Left renal pelvis (tissue), 4 donors: ENCODE measurements at places on chromosomes 5 and 9. TPM values are rescaled to one million over a fixed set of nuclear protein-coding genes. Genes with fewer than 3 reads are reported as not detected.

DNA sequence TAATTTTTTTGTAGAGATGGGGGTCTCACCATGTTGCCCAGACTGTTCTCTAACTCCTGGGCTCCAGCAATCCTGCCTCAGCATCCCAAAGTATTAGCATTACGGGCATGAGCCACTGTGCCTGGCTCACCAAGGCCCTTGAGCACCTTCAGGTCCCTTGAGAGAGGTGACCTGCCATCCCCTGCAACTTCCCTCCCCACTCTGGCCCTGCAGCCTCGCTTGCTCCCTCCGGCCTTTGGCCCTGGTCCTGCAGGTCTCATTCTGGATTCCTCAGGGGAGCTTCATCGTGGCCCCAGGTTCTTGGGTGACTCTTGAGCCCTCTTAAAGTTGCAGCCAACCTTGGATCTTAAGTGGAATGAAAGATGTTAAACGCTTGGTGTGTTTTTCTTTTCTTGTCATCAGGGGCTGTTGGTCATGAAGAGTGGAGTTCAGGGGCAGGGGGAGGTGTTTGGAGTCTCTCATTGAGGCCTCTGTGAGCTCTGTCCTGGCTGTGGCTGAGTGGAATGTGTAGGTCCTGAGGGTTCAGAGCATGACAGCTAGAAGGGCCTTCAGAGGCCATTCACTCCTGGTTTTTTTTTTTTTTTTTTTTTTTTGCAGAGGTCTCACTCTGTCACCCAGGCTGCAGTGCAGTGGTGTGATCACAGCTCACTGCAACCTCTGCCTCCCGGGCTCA lies 33.0 kb downstream of the PPARGC1B start:
- DNase-seq, result no peak

GRCh38 chr9:28319981-28320380 lies 746.7 kb upstream of the C9orf72 start:
- no peak for DNase-seq

TSPAN17 gene
- 27.1 TPM for polyA plus RNA-seq

DNA sequence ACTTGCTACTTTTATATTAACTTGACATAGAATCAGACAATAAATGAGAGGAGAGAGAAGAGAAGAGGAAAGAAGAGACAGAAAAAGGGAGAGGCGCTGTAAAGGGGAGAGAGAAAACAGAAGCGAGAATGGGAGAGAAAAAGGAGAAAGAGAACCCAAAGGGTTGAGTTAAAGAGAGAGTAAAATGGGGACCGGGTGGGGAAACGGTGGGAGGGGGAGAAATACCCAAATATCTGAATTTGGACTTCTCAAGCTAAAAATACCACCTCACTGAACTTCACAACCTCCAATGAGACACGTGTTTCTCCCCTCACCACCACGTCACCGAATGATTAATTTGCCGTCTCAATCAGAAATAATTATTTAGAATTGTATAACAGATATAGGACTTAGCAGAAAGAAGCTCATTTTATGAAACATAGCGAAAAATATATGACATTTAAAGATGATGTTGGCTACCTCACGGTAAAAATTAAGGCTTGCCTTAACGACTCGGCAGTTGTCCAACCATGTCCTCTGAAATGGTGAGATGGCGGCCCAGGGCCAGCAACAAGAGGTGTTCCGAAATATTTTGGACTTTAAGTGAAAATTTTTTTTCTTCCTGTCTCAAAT lies 204.1 kb downstream of the MEF2C start:
- no peak for DNase-seq

DNA sequence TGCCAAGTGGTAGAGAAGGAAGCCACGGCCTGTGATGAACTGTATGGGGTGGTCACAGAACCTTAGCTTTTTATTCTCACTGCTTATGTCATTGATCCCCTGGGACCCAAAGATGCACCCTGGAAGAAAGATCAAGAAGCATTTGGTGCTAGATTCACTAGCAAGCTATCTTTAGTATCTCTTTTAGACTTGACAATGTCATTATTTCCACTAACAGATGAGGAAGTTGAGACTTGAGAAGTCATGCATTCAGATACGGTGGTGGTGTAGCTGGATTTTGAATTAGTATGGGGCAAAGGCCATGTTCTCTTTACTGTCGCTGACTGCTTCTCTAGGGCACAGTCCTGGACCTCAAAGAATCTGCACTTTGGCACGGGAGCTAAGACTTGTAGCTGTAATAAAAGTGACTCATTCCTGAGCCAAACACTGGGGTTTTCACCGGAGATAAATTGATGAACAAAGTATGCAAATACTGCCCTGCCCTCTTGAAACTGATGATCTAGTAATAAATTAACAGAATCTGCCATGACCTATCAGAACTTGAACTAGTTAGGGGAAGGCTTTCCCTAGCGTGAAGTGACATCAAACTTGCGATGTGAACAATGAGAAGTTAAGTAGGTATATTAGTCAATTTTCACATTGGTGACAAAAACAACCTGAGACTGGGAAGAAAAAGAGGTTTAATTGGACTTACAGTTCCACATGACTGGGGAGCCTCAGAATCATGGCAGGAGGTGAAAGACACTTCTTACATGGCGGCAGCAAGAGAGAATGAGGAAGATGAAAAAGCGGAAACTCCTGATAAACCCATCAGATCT lies 5.4 kb downstream of the GDA start:
- DNase-seq, result no peak

- DNase-seq, result no peak
Measured at GRCh38 chr9:35960039-35960655, 2.2 kb upstream of the OR2S2 start.

DNA sequence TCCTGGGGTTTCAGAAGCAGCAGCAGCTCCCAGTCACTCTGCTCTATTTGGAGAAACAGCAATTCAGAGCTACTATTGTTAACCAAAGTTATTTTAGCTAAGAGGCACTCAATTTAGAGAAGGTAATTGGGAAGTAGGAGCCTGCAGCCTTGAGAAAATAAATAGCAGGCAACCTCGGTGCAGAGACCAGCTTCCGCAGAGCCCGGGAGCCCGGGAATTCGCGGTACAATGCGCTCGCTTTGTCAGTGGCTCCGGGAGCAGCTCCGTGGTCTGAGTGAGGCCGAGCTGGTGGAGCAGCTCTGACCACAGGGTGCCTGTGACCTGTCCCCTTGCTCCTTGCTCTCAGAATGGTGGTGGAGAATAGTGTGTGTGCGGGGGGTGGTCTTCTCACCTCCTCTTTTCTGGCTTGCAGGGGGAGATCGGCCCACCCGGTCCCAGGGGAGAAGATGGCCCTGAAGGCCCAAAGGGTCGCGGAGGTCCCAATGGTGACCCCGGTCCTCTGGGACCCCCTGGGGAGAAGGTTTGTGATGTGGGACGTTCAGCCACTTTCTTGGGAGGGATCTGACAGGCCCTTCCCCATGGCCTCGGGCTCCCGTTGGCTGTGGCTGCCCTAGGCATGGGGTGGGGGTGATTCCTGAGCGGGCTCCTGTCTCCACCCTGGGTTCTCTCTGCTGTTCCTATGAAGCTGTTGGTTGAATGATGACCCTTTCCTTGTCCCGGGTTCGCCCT lies 95.9 kb upstream of the FCN2 start:
- no peak for DNase-seq

SAPCD2 gene
- polyA plus RNA-seq, result 4.5 TPM

PCDHGA7 gene
- polyA plus RNA-seq, result 2.0 TPM

DNA sequence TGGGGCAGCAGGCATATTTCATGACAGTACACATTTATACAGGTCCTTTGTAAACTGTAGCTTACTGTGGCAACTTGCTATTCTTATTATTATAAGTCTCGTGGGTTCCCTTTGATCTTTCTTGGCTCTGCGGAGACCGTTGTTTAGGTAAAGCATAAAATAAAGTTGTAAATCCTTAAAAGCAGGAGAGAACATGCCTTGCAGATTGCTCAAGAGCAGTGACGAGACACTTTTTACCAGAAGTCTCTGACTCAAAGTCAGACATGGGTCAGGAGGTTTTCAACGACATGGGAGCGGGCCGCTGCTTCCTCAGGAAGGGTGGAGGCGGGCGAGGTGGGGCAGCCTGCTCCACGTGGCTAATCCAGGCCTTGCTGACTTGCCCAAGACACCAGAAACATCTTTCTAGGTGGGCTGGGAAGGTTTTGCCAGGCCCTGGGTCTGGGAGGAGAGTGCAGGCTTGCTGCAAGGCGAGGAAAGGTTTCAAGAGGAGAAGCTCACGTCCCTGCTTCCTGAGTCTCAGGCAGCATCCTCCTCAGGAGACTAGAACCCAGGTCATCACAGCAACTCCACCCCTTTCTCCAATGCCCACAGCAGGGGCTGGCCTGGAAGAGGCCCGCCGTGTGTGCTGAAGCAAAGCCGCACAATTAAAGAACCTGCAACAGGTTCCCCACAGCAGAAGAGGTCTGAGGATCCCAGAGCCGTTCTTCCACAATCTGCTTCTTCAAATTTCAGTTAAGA lies 6.5 kb downstream of the TBC1D2 start:
- DNase-seq, result no peak
